ENCODE measurements at places on chromosomes 16 and 17. TPM values are rescaled to one million over a fixed set of nuclear protein-coding genes. Genes with fewer than 3 reads are reported as not detected.

The PITPNM3 gene
- total RNA-seq = 0.78 TPM

The KRTAP3-3 gene
- not detected for total RNA-seq

The CLEC18B gene
- total RNA-seq = 3.9 TPM

The RGS11 gene
- total RNA-seq = 2.4 TPM

The RHBDF1 gene
- total RNA-seq = 49.9 TPM

The CLDN7 gene
- total RNA-seq = 0.60 TPM

The RNPS1 gene
- total RNA-seq = 44.5 TPM

The RNF157 gene
- 0.05 TPM for total RNA-seq

The CCL3 gene
- total RNA-seq = not detected

The ANKFN1 gene
- total RNA-seq = 0.14 TPM

The NPIPB12 gene
- 27.6 TPM for total RNA-seq

The EDC4 gene
- 46.9 TPM for total RNA-seq

The HOXB9 gene
- total RNA-seq = 0.30 TPM

The GPRC5C gene
- total RNA-seq = 0.09 TPM

The TMEM231 gene
- total RNA-seq = 17.2 TPM

The PDE6G gene
- total RNA-seq = not detected

The RPRML gene
- not detected for total RNA-seq

The MYH1 gene
- total RNA-seq = 0.09 TPM

The C16orf86 gene
- 2.2 TPM for total RNA-seq

The TSPAN10 gene
- total RNA-seq = 2.1 TPM

The KRTAP4-4 gene
- not detected for total RNA-seq

The PYY gene
- total RNA-seq = not detected

The MKS1 gene
- 8.0 TPM for total RNA-seq

The SLFN12L gene
- not detected for total RNA-seq

The NQO1 gene
- total RNA-seq = 122 TPM

The COL1A1 gene
- 2,683 TPM for total RNA-seq

The CBFA2T3 gene
- total RNA-seq = not detected

The ENPP7 gene
- not detected for total RNA-seq

The RAMP2 gene
- total RNA-seq = not detected

The SPATA22 gene
- not detected for total RNA-seq

The UBE2G1 gene
- total RNA-seq = 28.2 TPM

The EME1 gene
- 0.59 TPM for total RNA-seq

The SAMD14 gene
- total RNA-seq = 5.3 TPM

The WNT3 gene
- 0.65 TPM for total RNA-seq

The RNF222 gene
- not detected for total RNA-seq

The NACA2 gene
- total RNA-seq = not detected

The TVP23A gene
- not detected for total RNA-seq

The ACSM5 gene
- total RNA-seq = not detected
